ENCODE measurements at places on chromosomes 5 and 9. TPM values are rescaled to one million over a fixed set of nuclear protein-coding genes. Genes with fewer than 3 reads are reported as not detected.

DNA sequence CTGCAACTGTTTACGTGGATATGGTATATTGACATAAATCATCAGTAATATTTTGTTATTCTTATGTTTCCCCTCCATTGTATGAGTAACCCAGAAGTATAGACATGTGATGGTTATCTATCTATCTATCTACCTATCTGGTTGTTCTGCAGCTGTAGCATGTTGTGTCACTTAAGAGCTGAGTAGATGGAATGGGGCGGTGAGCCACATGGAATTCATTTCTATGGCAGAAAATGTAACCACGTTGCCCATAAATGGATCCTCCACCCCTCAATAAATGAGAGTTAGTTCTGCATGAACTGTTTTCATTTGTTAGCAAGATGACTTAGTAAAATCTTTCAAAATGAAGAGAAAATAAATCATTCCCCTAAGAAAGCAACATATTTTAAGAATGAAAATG is 553.2 kb downstream of the MAT2B start:
- no peak for DNase-seq

GRCh38 chr5:96140084-96140483 is 178.4 kb upstream of the ELL2 start:
- DNase-seq = no peak

- no peak for DNase-seq
These were observed 443.3 kb downstream of the DNAH5 start for GRCh38 chr5:13501176-13501575.

GRCh38 chr5:104599726-104600125 is 1037.1 kb upstream of the NUDT12 start:
- DNase-seq = no peak

GRCh38 chr9:6605202-6605601 is 40.3 kb downstream of the GLDC start:
- DNase-seq = no peak

ACSL6 gene
- 2.4 TPM for polyA plus RNA-seq

AGXT2 gene
- 60.3 TPM for polyA plus RNA-seq

LURAP1L gene
- 19.0 TPM for polyA plus RNA-seq
